ENCODE measurements at places on chromosomes 6 and 20. TPM values are rescaled to one million over a fixed set of nuclear protein-coding genes. Genes with fewer than 3 reads are reported as not detected.

GSTA3 gene
- total RNA-seq: not detected

GRM1 gene
- total RNA-seq: not detected

PNLDC1 gene
- 0.74 TPM for total RNA-seq

FAM83C gene
- not detected for total RNA-seq

HUS1B gene
- total RNA-seq: 2.6 TPM

RSPH4A gene
- 0.37 TPM for total RNA-seq

CCM2L gene
- total RNA-seq: not detected

COX4I2 gene
- not detected for total RNA-seq

All from T-helper 1 cell treated with Interleukin-12 subunit alpha and Interleukin-12 subunit beta and Interleukin-4 antibody, amounts not matched to agents 30 ng/mL and 1 ng/mL, for 36 hours (primary cell).